ENCODE measurements at places on chromosomes 6 and 20. TPM values are rescaled to one million over a fixed set of nuclear protein-coding genes. Genes with fewer than 3 reads are reported as not detected.

Gene LTB
- 1.2 TPM for total RNA-seq

Gene DBNDD2
- total RNA-seq: 15.6 TPM

Gene MTFR2
- 7.4 TPM for total RNA-seq

Gene ANKEF1
- total RNA-seq: 1.8 TPM

Gene LRRC1
- 10.6 TPM for total RNA-seq

Gene MBOAT1
- 4.8 TPM for total RNA-seq

Gene CMTR1
- total RNA-seq: 38.0 TPM

DNA sequence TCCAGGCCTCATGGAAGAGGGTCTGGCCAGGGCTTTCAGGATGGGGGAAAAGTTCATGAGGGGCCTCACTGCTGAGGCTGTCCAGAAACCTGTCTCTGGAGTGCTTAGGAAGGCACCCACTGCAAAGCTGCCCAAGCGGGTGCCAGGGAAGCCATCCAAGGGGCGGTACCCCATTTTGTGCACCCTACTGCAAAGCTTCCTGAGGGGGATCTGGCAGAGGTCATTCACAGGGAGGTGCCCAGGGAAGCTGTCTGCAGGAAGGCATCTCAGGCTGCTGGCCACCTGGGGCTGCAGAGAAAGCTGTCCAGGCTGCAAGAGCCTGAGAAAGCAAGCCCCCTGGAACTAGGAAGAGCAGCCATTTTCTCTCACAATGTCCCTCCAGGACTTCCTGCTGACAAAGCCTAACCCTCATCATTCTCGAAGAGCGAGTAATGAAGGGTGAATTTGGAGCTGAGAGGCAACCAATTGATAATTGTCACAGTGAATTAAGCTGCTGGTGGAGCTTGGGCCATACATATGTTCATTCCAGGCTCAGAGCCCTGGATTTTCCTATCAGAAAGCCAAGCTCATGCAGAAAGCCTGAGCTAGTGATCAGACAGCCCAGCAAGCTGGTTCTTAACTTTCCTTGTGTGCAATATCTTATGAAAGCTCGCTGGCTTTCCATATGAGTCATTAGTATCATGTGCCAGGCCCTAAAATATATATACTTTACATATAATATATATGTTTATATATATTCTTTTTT lies 62.2 kb upstream of the SLC22A16 start:
- peaks cover 10% of the 10 kb centered on the region for H3K4me1 ChIP-seq
- no peak overlapping the region for H3K27ac ChIP-seq
- peaks cover 81% of the 10 kb centered on the region for H3K27me3 ChIP-seq
- no peak for DNase-seq

DNA sequence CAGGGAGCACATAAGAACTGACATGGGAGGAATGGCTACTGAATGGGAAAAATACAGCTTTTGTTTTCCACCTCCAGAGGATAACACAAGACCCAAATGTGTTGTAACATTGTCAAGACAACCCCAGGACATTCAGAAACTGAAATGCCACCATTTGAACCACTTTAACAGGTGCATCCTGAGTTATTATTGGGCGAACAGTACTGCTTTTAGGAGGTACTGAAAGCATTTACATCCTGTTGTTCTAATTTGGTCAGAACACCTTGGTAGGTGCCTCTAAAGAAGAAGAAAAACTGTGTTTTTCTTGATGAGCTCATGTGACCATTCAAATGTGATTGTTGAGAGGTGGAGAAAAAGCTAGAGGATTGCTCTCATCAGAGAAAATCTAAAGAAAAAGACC lies 6.4 kb upstream of the TXNDC5 start:
- H3K27ac ChIP-seq: no peak overlapping the region
- DNase-seq: no peak
- H3K27me3 ChIP-seq: no peaks in the 10 kb centered on the region
- H3K4me3 ChIP-seq: no peak overlapping the region

GRCh38 chr20:34544109-34544796 lies 14.3 kb upstream of the MAP1LC3A start:
- no peak overlapping the region for H3K4me3 ChIP-seq
- H3K27ac ChIP-seq: no peak overlapping the region
- H3K4me1 ChIP-seq: no peaks in the 10 kb centered on the region
- peaks cover 12% of the 10 kb centered on the region for H3K36me3 ChIP-seq

GRCh38 chr20:52252664-52253063 lies 61.1 kb upstream of the ZFP64 start:
- DNase-seq: no peak
- no peaks in the 10 kb centered on the region for H3K36me3 ChIP-seq
- no peaks in the 10 kb centered on the region for H3K4me1 ChIP-seq
- no peaks in the 10 kb centered on the region for H3K27me3 ChIP-seq
- H3K4me3 ChIP-seq: no peak overlapping the region

DNA sequence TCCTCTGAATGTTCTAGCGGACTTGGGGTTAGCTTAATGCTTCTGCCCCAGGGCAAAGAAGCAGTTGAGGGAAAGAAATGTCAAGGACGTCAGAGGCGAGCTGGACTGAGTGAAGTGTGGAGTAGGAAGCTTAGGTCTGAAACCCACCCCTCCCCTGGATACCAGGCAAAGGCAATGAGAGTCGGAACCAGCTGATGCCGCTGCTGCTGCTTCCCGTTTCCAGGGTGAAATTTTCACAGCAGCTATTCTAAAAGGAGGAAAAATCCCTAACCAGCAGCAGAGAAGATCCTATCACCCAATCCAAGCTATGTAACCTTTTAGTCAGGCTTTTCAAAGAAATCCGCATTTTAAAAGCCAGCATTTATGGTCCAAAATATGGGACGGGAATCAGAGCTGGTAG lies 564.3 kb downstream of the LMBRD1 start:
- H3K27ac ChIP-seq: no peak overlapping the region
- H3K36me3 ChIP-seq: no peaks in the 10 kb centered on the region
- H3K4me1 ChIP-seq: no peaks in the 10 kb centered on the region
- no peak for DNase-seq
- no peaks in the 10 kb centered on the region for H3K27me3 ChIP-seq

GRCh38 chr6:54629131-54629530 lies 217.4 kb upstream of the FAM83B start:
- no peak for DNase-seq
- no peaks in the 10 kb centered on the region for H3K27me3 ChIP-seq
- H3K4me3 ChIP-seq: no peak overlapping the region
- no peak overlapping the region for H3K27ac ChIP-seq
- no peaks in the 10 kb centered on the region for H3K36me3 ChIP-seq

GRCh38 chr20:51276296-51276695 lies 253.4 kb upstream of the KCNG1 start:
- no peaks in the 10 kb centered on the region for H3K4me1 ChIP-seq
- peaks cover 8% of the 10 kb centered on the region for H3K27me3 ChIP-seq
- H3K4me3 ChIP-seq: no peak overlapping the region
- no peak for DNase-seq
- no peaks in the 10 kb centered on the region for H3K36me3 ChIP-seq

GRCh38 chr6:157486572-157486971 lies 105.6 kb downstream of the ZDHHC14 start:
- H3K27ac ChIP-seq: no peak overlapping the region
- H3K4me3 ChIP-seq: no peak overlapping the region
- no peak for DNase-seq

- DNase-seq: no peak
- peaks cover 9% of the 10 kb centered on the region for H3K4me1 ChIP-seq
- no peak overlapping the region for H3K27ac ChIP-seq
- H3K27me3 ChIP-seq: peaks cover 7% of the 10 kb centered on the region
- H3K4me3 ChIP-seq: no peak overlapping the region
- no peaks in the 10 kb centered on the region for H3K36me3 ChIP-seq
Measured at GRCh38 chr6:107715550-107716321, 108.4 kb downstream of the SCML4 start.

- H3K27me3 ChIP-seq: no peaks in the 10 kb centered on the region
- no peaks in the 10 kb centered on the region for H3K4me1 ChIP-seq
- no peak overlapping the region for H3K27ac ChIP-seq
- H3K36me3 ChIP-seq: no peaks in the 10 kb centered on the region
- H3K4me3 ChIP-seq: no peak overlapping the region
- DNase-seq: no peak
Measured at GRCh38 chr6:117776441-117776840, 101.2 kb downstream of the NUS1 start.

DNA sequence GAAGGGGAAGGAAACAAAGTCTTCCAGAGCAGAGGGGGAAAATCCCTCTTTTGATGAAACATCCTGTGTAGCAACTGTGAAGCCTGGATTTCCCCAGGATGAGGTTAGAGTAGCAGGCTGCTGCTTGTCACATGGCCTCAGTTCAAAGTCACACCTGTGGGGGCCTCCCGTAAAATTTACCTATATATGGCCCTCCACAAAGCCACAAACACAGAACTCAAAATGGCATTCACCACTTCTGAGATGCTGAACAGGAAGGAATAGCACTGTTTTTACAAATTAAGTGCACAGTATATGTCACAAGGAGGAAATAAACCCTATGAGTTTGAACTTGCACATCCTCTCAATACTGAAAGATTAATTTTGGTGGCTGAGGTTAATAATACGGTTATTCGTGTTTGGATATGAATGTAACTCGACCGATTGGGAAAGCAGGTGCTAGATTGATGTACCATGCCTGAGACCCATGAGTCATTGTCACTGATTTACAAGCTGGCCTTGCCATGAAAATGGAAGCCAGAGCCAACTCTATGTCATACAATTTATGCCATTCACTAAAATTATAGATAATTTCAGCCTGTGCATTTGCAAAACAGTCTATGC lies 70.6 kb downstream of the SGK1 start:
- H3K27ac ChIP-seq: no peak overlapping the region
- H3K36me3 ChIP-seq: no peaks in the 10 kb centered on the region
- no peaks in the 10 kb centered on the region for H3K27me3 ChIP-seq
- no peak overlapping the region for H3K4me3 ChIP-seq
- no peak for DNase-seq

DNA sequence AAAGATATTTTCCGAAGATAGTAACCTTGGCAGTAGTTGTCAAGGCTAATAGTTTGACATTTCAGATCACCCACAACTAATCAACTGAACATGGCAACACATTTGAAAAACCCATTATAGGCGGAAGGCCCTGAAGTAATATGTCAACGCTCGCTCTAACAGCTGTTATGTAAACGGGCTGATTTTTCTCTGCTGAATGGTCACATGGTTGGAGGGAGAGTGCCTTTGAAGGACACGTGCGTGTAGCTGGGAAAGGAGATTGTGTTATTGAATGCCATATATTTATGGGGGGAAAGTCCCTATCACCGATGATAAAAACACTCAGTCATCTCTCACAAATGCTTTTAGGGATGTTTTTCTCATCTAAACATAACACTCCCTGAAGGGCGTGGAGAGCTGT lies 160.0 kb upstream of the RALGAPA2 start:
- H3K27me3 ChIP-seq: peaks cover 1% of the 10 kb centered on the region
- no peak overlapping the region for H3K27ac ChIP-seq
- no peak for DNase-seq
- H3K4me1 ChIP-seq: no peaks in the 10 kb centered on the region
- H3K4me3 ChIP-seq: no peak overlapping the region

Measured in endothelial cell of umbilical vein (primary cell).